ENCODE measurements at places on chromosomes 6 and 20.
A peak's percentile ranks its signal among the peaks of the same experiment; 100 is the strongest.

- DNase-seq = no peak
These were observed 23.2 kb upstream of the SPAG4 start for GRCh38 chr20:35592339-35592974.

DNA sequence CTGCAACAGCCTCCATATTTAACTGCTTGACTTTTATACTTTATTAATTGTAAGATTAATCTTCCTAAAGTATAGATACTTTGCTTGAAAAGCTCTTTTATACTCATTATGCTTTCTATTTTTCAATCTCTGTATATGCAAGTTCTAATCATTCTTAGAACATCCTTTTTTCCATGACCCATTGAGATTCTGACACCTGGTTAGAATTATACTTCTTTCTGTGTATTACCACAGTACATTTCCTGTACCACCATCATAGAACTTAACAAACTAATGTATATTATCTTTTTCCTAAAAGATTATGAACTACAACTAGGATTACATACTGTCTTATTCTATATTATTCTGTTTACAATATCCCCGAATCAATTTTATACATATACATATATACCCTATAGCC, 13.5 kb downstream of the SERINC1 start:
- no peak for DNase-seq

DNA sequence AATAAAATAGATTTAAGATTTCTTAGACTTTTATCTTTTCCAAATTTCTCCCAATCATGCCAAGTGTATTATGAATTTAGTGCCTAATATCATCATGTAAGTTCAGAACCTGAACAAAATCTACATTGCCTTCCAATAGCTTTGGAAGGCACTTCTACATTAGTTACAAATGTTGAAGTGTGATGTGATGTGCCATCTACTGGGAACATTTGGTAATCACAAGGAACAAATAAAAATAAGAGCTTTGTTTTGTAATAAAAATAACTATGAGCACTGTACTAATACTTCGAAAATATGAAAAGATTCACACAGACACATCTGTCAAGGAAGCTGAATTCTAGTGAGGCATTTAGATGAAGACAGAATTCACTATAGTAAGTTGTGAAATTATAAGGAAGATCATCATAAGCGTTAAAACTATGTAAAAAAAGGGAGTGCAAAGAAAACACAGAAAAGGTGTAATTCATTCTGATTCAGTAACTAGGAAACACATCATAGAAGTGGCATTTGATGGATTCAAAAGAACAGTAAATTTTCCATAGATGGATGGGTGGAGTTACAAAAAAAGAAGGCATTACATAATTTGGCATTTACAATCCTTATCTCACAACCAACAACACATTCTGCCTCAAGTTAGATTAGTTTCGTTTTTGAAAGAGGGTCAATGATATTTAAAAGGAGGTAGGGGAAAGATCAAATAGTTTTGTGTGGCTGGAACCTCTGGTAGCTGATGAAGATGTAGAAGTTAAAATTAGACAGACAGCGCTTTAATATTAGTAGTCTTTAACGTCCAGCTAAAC, 161.0 kb downstream of the ASCC3 start:
- DNase-seq = peak; percentile 5

- no peak for DNase-seq
These were observed 136.3 kb upstream of the NEDD9 start for GRCh38 chr6:11368760-11369159.

GRCh38 chr6:46333481-46333880, 157.8 kb downstream of the RCAN2 start:
- DNase-seq = no peak

GRCh38 chr6:69994251-69994650, 127.9 kb downstream of the COL19A1 start:
- no peak for DNase-seq

DNA sequence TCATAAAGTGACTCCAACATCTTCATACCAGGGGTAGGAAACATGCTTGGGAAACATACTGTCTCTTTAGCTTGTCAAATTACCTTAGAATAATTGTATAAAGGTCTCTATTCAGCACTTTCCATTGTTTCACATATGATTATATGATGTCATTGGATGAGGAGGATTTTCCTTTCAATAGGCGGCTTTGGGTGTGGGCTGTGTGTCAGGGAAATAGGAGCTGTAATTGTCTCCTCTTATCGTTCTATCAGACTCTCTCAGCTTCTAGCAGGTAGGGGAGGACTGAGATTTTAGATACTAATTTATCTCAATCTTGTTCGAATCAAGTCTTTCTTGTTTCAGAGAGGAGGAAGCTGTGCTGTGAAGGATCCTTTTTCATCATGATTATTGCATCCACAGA, 179.4 kb upstream of the OLIG3 start:
- no peak for DNase-seq

DNA sequence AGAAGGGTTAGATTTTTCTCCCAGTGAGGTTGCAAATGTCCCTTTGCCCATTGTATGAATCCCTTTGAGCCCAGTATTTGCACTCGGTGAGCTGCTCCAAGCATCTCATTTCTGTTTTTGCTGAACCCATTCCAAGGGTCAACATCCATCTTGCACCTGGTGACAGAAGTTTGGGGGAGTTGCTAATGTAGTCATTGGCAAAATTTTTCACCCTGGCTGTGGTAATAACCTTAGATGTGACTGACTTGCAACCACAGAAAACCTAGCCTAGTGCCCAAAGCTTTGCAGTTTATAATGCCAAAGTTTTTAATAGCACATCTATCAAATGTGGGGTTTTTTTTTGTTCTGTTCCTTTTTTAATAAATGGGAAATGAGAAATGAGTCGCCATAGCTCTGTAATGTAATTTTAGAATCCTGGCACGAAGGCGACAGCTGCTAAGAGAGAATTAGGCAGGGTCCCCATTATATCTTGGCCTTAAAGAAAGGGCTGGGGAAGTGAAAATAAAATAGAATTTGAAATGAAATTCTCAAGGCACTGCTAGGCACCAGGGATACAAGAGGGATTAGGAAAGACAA, 682.8 kb downstream of the KIF16B start:
- DNase-seq = no peak

GRCh38 chr6:168956884-168957730, 296.5 kb downstream of the THBS2 start:
- DNase-seq = no peak

DNA sequence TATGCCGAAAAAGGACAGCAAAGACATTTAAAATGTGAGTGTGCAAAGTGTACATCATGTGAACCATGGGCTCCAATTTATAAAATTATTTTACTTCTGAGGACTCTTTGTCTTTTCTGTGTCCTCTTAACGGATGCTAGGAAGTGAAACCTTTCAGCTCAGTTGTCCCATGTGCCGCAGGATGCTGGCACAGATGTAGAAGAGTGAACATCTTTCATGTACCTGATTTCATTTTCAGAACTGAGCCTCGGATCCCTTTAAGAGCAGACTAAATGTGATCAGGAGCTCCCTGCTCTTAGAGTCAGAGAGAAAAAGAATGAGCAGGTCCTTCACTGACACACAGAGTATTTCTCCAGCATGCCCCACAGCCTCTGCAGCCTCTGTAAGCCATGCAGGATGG, 27.6 kb upstream of the FUCA2 start:
- DNase-seq = no peak

- no peak for DNase-seq
These were observed 164.1 kb downstream of the TAF4 start for GRCh38 chr20:61901392-61902220.

DNA sequence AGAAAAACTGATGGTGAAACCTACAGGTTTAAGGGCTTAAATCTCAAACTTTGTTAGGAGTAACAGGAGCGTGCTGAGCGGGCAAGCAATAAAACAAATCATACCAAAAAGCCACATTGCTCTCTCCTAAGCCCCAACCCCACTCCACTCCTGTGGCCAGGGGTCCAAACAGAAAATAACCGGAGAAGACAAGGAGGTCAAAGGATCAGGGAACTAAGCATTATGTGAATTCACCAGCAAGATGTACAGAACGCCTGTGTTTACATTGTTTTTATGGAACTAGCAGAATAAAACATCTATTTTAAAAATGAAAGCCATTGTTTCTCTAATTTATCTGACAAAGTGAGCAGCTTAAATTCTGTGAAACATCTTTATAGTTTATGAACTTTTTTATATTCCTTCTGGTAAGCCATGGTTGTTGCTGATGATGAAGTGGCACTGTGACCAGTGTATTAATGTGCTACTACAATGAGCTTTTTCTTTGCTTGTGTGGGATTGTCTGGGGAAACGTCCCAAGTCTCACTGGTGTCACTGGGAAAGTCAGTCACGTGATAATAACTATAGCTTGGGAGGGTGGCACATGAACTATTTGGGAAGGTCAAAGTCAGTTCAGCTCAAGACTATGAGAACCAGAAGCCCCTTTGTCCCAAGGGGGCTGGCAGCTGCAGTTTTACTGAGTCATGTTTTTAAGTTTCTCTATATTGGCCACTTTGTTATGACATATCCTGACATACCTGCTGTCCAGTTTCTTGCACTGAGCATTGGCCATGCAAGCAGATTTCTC, 9.8 kb downstream of the FAM210B start:
- no peak for DNase-seq

DNA sequence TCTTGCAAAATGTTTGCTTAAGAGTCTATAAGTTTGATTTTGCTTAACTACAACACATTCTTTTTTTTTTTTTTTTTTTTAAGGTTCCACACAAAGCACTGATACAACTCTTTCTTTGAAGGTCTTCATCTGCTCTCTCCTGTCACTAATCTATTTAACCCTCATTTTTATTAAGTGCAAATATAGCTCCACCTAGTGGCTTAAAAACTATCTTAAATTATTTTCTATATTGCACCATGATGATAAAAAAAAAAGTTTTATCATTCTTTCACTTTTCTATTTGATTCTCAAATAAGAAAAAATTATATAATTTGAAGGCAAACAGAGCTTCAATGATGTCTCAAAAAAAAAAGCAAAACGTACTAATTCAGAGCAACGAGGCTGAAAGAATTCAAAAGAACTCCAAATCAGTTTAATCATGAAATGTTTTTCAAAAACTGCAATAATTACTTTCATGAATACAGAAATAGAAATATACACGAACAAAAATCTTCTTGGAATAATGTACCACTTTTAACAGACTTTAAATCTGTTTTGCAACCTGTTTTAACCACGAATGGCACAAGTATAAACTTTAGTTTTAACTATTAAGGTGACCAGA, 12.8 kb downstream of the ESF1 start:
- no peak for DNase-seq

- no peak for DNase-seq
These were observed 1.3 kb downstream of the CD24 start for GRCh38 chr6:106973018-106973835.

DNA sequence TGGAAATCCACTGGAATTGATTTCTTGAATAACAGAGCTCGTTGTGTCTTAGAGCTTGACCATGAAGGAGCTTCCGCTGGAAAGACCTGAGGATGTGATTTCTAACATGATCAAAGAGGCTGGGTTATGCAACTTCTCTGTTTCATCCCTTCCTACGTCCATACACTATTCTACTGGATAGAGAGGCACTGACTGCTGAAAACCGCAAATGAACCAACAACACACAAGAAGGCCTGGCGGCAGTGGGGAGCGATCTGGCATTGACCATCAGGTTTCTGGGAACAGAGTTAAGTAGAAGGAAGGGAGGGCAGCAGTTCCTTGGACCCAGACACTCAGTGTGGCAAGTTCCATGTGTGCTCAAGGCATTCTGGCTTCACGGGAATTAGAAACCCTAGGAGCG, 13.3 kb downstream of the LRRN4 start:
- DNase-seq = no peak

- DNase-seq = no peak
These were observed 66.7 kb upstream of the ZNF217 start for GRCh38 chr20:53660078-53660909.

Measured in renal cortex interstitium (tissue), 15 donors.